Dermis microvascular lymphatic vessel endothelial cell (primary cell): ENCODE measurements at places on chromosomes 3 and 15. TPM values are rescaled to one million over a fixed set of nuclear protein-coding genes. Genes with fewer than 3 reads are reported as not detected.

NTRK3 gene
- total RNA-seq: not detected in 2 replicates

- DNase-seq: no peak
Observed at GRCh38 chr15:67785431-67785830, 39.9 kb upstream of the SKOR1 start.

GHSR gene
- not detected in 2 replicates for total RNA-seq

RBSN gene
- 15.9 and 19.6 TPM in 2 replicates for total RNA-seq

CPN2 gene
- not detected in 2 replicates for total RNA-seq

THSD4 gene
- 13.1 and 25.4 TPM in 2 replicates for total RNA-seq

ZPLD1 gene
- not detected in 2 replicates for total RNA-seq
